Osteoblast (primary cell): ENCODE measurements at places on chromosomes 6 and 20.
A peak's percentile ranks its signal among the peaks of the same experiment; 100 is the strongest.

DNA sequence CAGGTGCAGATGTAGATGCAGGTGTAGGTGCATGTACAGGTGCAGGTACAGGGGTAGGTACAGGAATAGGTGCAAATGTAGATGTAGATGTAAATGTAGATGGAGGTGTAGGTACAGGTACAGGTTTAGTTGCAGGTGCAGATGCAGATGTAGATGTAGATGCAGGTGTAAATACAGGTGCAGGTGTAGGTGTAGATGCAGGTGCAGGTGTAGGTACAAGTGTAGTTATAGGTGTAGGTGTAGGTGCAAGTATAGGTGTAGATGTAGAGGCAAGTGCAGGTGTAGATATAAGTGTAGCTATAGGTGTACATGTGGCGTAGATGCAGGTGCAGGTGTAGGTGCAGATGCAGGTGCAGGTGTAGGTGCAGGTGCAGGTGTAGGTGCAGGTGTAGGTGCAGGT lies 34.2 kb upstream of the CDH4 start:
- no peak overlapping the region for H3K27ac ChIP-seq
- no peaks in the 10 kb centered on the region for H3K36me3 ChIP-seq
- peaks cover 3% of the 10 kb centered on the region for H3K4me1 ChIP-seq
- peaks cover 6% of the 10 kb centered on the region for H3K27me3 ChIP-seq

GRCh38 chr20:53493311-53493857 lies 100.3 kb downstream of the ZNF217 start:
- no peak overlapping the region for H3K27ac ChIP-seq
- no peaks in the 10 kb centered on the region for H3K27me3 ChIP-seq
- no peaks in the 10 kb centered on the region for H3K36me3 ChIP-seq

DNA sequence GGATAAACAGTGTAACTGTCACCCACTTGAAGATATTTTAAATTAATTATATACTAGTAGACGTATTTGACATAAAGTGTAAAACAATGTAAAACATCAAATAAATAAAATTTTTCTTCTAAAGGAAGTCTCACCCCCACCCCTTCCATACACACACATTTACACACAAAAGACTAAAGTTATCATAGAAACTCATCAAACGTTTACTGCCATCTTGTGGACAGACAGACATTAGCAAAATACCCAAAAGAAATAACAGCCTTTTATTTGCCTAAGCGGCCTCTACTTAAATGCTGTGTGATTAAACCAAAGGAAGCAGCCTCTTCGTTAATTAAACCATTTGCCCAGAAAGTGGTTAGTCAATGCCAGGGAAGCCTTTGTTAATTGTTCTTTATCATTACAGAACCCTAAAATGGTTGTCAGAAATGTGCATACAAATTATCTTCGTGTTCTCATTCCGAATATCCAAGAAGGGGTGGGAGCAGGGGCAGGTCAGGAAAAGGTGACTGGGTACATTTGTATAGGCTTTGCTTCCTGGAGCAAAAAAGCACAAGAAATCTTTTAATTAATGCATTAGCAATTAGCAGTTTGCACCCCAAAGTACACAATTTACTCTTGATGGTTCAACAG lies 176.2 kb upstream of the SASH1 start:
- H3K4me3 ChIP-seq = no peak overlapping the region
- no peaks in the 10 kb centered on the region for H3K36me3 ChIP-seq
- peaks cover 5% of the 10 kb centered on the region for H3K27me3 ChIP-seq
- no peak for DNase-seq
- no peak overlapping the region for H3K27ac ChIP-seq
- H3K4me1 ChIP-seq = no peaks in the 10 kb centered on the region

DNA sequence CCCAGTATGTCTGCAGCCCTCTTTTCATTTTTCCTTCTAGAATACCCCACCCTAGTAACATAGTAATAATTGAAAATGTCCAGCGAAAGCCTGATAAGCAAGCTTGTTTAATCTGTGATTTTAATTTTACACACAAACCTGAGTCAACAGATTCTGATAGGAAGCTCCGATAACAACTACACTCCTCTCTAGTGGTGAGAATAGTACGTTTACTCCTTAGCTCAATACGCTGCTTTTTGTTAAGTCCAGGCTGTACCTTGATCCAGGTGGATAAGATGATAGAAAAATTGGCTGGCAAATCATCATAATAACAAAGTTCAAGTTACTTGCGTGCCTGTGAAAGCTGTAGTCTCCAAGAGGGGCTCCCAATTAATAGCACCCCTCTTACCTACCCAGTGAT lies 25.5 kb upstream of the DCBLD1 start:
- DNase-seq = no peak
- H3K27ac ChIP-seq = no peak overlapping the region
- no peaks in the 10 kb centered on the region for H3K27me3 ChIP-seq

DNA sequence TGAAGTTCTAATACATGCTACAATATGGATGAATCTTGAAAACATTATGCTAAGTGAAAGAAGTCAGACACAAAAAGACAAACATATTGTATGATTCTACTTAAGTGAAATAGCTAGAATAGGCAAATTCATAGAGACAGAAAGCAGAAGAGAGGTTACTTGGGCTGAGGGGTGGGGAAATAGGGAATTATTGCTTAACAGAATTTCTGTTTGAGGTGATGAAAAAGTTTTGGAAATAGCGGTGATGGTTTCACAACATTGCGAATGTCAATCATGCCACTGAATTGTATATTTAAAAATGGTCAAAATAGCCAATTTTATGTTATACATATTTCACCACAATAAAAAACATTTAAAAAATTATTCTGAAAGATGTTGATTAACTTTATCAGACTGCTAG lies 6.1 kb downstream of the SLC26A8 start:
- no peaks in the 10 kb centered on the region for H3K4me1 ChIP-seq
- no peak for DNase-seq
- no peaks in the 10 kb centered on the region for H3K36me3 ChIP-seq
- peaks cover 6% of the 10 kb centered on the region for H3K27me3 ChIP-seq
- no peak overlapping the region for H3K4me3 ChIP-seq
- H3K27ac ChIP-seq = no peak overlapping the region

DNA sequence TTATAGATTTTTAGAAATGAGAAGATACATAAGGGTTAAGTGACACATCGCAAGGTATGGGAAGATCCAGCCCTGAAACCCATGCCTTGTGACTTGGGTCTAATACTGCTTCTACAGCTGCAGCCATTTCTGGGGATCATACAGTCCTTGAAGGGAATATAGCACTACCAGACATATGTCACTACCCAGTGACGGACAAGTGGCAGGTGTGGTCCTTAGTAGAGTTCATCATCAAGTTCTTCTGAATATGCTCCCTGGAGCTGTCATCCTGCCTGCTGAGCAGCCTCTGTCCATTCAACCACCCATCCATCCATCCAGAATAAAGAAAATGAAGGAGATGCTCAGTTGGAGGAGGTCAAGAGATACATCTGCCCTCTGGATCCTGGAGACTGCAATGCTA lies 118.6 kb upstream of the ASF1A start:
- H3K4me3 ChIP-seq = no peak overlapping the region
- DNase-seq = no peak
- H3K27ac ChIP-seq = no peak overlapping the region
- no peaks in the 10 kb centered on the region for H3K36me3 ChIP-seq

DNA sequence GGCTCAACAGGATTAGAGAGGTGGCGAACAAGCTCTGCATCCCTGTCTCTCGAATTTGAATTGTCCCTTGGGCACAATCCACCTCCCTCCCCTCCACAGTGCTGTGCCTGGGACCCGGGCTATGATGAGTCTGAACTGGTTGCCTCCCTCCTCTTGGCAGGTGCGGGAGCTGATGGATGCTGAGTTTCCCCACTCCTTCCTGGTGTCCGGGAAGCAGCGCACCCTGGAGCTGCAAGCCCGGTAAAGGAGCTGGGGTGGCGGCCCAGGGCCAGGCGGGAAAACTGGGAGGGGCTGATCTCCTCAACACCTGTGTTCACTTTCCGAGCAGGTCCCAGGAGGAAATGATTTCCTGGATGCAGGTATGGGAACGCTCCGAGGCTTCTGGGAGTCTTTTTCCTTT lies 14.9 kb downstream of the FGD2 start:
- no peak overlapping the region for H3K27ac ChIP-seq
- peaks cover 4% of the 10 kb centered on the region for H3K4me1 ChIP-seq
- no peaks in the 10 kb centered on the region for H3K36me3 ChIP-seq
- no peak for DNase-seq
- no peaks in the 10 kb centered on the region for H3K27me3 ChIP-seq
- H3K4me3 ChIP-seq = no peak overlapping the region

GRCh38 chr20:35049776-35050352 lies 42.7 kb downstream of the TRPC4AP start:
- H3K4me1 ChIP-seq = peaks cover 11% of the 10 kb centered on the region
- no peaks in the 10 kb centered on the region for H3K27me3 ChIP-seq
- no peak overlapping the region for H3K4me3 ChIP-seq
- no peak overlapping the region for H3K27ac ChIP-seq
- peak; percentile 35 for DNase-seq

GRCh38 chr20:48921883-48922820 lies 641 bp downstream of the ARFGEF2 start:
- peak overlapping the region; percentile 98 for H3K4me3 ChIP-seq
- H3K4me1 ChIP-seq = peaks cover 27% of the 10 kb centered on the region
- H3K36me3 ChIP-seq = no peaks in the 10 kb centered on the region
- H3K27me3 ChIP-seq = peaks cover 4% of the 10 kb centered on the region

DNA sequence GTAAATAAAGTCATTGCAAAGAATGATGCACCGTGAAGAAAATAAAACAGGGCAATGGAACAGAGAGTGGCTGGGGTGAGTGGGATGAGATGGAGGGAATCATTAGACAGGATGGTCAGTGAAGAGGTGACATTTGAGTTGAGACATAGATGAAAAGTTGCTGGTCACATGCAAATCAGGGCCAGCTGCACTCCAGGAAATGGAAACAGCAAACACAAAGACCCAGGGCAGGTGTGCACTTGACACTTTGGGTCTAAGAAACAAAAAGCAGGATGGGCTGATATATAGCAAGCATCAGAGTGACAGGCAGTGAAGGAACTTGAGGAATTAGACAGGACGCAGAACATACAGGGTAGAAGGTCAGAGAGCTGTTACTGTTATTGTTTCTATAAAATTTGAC lies 171.5 kb upstream of the RIPOR2 start:
- H3K27ac ChIP-seq = no peak overlapping the region
- H3K27me3 ChIP-seq = no peaks in the 10 kb centered on the region
- peaks cover 7% of the 10 kb centered on the region for H3K4me1 ChIP-seq
- peaks cover 17% of the 10 kb centered on the region for H3K36me3 ChIP-seq
- H3K4me3 ChIP-seq = no peak overlapping the region

- no peak overlapping the region for H3K27ac ChIP-seq
- no peaks in the 10 kb centered on the region for H3K4me1 ChIP-seq
- no peak overlapping the region for H3K4me3 ChIP-seq
- no peaks in the 10 kb centered on the region for H3K36me3 ChIP-seq
Observed at GRCh38 chr6:10250655-10251220, 164.1 kb downstream of the TFAP2A start.

GRCh38 chr6:72217626-72218025 lies 331.3 kb downstream of the RIMS1 start:
- H3K27ac ChIP-seq = no peak overlapping the region
- H3K4me3 ChIP-seq = no peak overlapping the region
- H3K4me1 ChIP-seq = no peaks in the 10 kb centered on the region
- H3K27me3 ChIP-seq = no peaks in the 10 kb centered on the region
- no peaks in the 10 kb centered on the region for H3K36me3 ChIP-seq

GRCh38 chr6:136772685-136773472 lies 19.4 kb downstream of the MAP3K5 start:
- no peaks in the 10 kb centered on the region for H3K27me3 ChIP-seq
- no peaks in the 10 kb centered on the region for H3K36me3 ChIP-seq
- no peak overlapping the region for H3K27ac ChIP-seq
- peaks cover 10% of the 10 kb centered on the region for H3K4me1 ChIP-seq

DNA sequence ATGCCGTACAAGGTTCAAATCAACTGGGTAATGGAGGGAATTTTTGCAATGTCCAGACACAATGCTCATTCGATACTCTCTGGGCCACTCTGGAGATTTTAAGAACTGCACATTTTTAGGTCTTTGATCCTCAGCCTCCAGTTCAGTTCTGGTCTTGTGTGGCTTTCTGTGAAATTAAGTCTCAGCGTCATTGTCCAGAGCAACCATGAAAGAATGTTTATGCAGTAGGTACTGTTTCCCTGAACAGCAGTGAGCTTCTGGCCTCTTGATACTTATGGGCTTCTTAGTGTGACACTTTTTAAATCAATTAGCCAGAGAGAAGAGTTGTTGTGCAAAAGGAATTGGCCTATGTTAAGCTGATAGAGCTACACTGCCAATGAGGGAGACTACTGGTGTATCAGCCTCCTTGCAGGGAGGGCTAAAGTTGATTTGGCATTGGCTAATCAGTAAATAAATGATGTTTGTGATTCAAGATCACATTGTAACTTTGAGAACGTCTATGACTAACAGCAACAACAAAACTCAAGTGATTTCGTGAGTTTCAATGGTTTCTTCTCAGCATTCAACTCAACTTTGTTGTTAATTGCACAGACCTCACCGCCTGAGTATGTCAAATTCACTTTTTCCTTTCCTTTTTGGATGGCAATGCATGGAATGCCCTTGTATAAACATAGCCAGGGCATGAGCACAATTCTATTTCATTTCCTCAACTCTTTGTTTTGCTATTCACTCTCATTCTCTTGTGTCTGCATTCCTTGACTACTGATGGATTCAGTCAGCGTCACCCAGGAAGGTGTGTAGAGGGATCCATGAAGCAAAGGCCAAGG lies 85.1 kb downstream of the GJA1 start:
- no peaks in the 10 kb centered on the region for H3K27me3 ChIP-seq
- H3K4me3 ChIP-seq = peak overlapping the region; percentile 33
- H3K36me3 ChIP-seq = no peaks in the 10 kb centered on the region

- no peak overlapping the region for H3K4me3 ChIP-seq
- H3K27ac ChIP-seq = no peak overlapping the region
- DNase-seq = no peak
- no peaks in the 10 kb centered on the region for H3K27me3 ChIP-seq
- H3K36me3 ChIP-seq = peaks cover 80% of the 10 kb centered on the region
Observed at GRCh38 chr6:30657454-30657853, 10.5 kb downstream of the C6orf136 start.

DNA sequence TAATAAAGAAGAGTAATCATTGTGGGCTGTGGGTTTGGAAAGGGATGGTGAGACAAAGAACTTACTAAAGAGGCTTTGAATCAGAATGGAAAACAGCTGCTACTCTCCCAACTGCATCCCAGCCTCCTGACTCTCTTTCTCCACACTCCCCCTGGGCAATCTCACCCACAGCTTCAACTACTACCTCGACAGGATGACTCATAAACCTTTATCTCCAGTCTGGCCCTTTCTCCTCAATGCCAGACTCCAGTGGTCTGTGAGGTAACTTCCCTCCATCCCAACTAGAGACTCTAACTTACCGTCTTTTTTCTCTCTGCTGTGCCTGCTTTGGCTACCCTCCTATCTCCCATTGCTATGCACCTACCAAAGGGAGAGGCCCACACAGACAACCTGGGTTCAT lies 135.3 kb upstream of the RREB1 start:
- no peak overlapping the region for H3K27ac ChIP-seq
- no peaks in the 10 kb centered on the region for H3K4me1 ChIP-seq
- H3K27me3 ChIP-seq = no peaks in the 10 kb centered on the region
- DNase-seq = no peak
- H3K4me3 ChIP-seq = no peak overlapping the region

- H3K4me1 ChIP-seq = no peaks in the 10 kb centered on the region
- H3K36me3 ChIP-seq = no peaks in the 10 kb centered on the region
- no peaks in the 10 kb centered on the region for H3K27me3 ChIP-seq
- H3K27ac ChIP-seq = no peak overlapping the region
- H3K4me3 ChIP-seq = no peak overlapping the region
- DNase-seq = no peak
Observed at GRCh38 chr6:69164564-69165229, 529.6 kb downstream of the ADGRB3 start.
